Brain microvascular endothelial cell (primary cell): ENCODE measurements at places on chromosomes 7 and 10.

DNA sequence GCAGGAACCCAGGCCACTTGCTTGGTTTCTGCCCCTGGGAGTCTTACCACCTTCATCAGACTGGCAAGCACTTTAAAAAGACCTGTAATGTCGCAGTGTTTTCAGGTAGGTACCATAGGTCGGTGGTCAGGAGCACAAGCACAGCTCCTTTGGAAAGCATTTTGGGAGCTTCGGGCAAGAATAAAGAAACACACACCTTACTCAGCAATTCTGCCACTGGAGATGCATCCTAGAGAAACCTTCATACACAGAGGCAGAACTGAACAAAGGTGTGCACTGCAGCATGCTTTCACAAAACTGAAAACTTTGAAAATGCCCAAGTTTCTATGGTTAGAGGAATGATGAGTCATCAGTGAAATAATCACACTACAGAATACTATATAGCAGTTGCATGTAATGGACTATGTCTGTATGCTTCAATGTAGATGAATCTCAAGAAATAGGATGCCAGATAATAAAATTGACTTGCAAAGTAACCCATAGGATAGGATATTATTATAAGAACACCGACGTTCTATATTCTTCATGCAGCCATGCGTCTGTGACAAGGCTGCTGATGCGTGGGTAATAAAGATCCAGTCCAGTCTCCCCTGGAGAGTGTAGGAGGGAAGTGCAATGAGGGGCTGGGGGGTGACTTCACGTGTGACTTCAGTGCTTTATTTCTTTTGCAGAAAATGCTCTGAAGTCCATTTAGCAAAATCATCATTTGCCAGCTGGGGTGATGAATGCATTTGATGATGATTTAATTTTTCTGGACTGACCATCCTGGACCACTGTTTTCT is 309.5 kb downstream of the WDR37 start:
- DNase-seq: no peak

DNA sequence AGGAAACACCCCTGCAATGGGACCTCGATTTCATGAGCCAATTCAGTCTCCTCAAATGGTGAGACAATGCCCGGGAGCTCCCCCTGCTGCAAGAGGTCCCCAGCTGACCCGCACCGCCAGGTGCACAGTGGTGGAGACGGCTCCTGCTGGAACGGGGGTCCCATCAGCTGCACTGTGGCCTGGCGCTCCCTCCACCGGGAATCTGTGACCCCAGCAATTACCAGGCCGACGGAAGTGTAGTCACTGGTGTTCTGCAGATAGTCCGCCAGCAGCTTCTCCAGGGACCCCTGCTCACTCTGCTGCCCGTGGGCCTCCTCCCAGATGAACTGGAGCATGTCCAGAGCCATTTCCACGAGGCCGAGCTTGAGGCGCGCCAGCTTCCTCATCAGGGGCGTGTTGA is 64.9 kb upstream of the NKX6-2 start:
- DNase-seq: no peak

DNA sequence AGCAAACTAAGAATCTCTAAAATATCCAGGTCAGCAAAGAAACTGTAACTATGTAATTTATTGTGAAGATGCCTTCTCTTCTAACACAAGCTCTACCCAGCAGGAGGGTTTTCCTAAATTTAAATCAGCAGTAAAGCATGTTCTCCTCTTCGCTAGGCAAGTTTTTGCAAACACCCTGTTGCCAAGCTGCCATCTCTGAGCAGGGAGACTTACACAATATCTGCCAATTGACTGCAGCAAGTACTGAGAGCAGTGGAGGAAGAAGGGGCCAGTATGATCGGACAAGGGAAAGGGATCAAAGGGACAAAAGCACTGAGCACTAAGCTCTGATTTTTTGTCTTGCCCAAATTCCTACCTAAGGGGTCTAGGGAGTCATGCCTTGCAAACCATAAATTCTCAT is 16.0 kb upstream of the LANCL2 start:
- DNase-seq: no peak

DNA sequence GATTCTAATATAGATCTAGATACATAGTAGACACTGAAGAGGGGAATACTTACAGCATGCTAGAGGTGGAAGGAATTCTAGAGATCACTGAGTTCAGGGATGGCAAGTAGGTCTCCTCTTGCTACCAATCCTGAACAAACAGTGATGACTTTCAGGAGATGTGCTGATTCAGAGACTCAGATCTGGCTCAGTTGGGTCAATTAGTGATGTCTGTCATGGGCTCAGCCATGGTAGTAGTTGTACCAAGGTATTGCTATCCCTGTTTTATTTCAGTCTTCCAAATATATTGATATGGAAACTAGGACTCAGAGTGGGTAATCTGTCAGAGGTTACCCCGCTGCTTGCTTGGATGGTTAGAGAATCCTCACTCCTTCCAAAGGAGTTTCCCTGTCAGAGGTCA is 38.5 kb downstream of the UNC5B start:
- DNase-seq: no peak

GRCh38 chr7:39951226-39952194 is 1.5 kb downstream of the CDK13 start:
- peak; percentile 38 for DNase-seq

DNA sequence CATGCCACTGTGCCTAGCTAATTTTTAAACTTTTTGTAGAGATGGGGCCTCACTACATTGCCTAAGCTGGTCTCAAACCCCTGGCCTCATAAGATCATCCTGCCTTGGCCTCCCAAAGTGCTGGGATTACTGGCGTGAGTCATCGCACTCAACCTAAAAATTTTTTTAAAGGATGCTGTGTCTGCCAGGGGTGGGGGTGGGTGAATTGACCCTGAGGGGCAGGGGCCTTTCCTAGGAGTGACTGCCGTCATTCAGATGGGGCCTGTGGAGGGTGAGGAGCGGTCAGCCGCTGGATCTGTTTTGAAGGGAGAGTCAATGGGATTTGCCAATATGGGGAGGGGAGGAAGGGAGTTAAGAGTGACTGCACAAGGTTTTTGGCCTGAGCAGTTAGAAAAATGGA is 89.4 kb downstream of the C10orf105 start:
- DNase-seq: no peak

- no peak for DNase-seq
These were observed 10.3 kb downstream of the PODXL start for GRCh38 chr7:131546126-131546525.
